ENCODE measurements at places on chromosomes 7 and 10. TPM values are rescaled to one million over a fixed set of nuclear protein-coding genes. Genes with fewer than 3 reads are reported as not detected.

WDFY4 gene
- total RNA-seq = under 0.01 TPM

IL15RA gene
- total RNA-seq = 13.7 TPM

SPDYE2B gene
- total RNA-seq = not detected

GPR146 gene
- 1.2 TPM for total RNA-seq

EMX2 gene
- not detected for total RNA-seq

GJD4 gene
- not detected for total RNA-seq

VENTX gene
- not detected for total RNA-seq

MOGAT3 gene
- not detected for total RNA-seq

CRHR2 gene
- total RNA-seq = not detected

ZNF365 gene
- total RNA-seq = 3.8 TPM

EBLN1 gene
- total RNA-seq = not detected

COL26A1 gene
- not detected for total RNA-seq

MKX gene
- 0.83 TPM for total RNA-seq

SEMA3E gene
- 6.8 TPM for total RNA-seq

BCAP29 gene
- total RNA-seq = 34.6 TPM

LLCFC1 gene
- not detected for total RNA-seq

GPR15LG gene
- not detected for total RNA-seq

ITGB1 gene
- 3,248 TPM for total RNA-seq

MSANTD7 gene
- 15.9 TPM for total RNA-seq

CYP2C19 gene
- not detected for total RNA-seq

SNX10 gene
- 0.15 TPM for total RNA-seq

SLC29A4 gene
- total RNA-seq = 1.7 TPM

CDH23 gene
- total RNA-seq = 0.17 TPM

SPOCK2 gene
- 0.83 TPM for total RNA-seq

CCAR1 gene
- 28.9 TPM for total RNA-seq

SLC26A3 gene
- total RNA-seq = not detected

PDZD7 gene
- total RNA-seq = 1.6 TPM

CHRM2 gene
- total RNA-seq = 1.7 TPM

SUN3 gene
- total RNA-seq = not detected

FKBP9 gene
- total RNA-seq = 372 TPM

ALOX5 gene
- not detected for total RNA-seq

All from smooth muscle cell of trachea (primary cell).